ENCODE measurements at places on chromosomes 7 and 10.

DNA sequence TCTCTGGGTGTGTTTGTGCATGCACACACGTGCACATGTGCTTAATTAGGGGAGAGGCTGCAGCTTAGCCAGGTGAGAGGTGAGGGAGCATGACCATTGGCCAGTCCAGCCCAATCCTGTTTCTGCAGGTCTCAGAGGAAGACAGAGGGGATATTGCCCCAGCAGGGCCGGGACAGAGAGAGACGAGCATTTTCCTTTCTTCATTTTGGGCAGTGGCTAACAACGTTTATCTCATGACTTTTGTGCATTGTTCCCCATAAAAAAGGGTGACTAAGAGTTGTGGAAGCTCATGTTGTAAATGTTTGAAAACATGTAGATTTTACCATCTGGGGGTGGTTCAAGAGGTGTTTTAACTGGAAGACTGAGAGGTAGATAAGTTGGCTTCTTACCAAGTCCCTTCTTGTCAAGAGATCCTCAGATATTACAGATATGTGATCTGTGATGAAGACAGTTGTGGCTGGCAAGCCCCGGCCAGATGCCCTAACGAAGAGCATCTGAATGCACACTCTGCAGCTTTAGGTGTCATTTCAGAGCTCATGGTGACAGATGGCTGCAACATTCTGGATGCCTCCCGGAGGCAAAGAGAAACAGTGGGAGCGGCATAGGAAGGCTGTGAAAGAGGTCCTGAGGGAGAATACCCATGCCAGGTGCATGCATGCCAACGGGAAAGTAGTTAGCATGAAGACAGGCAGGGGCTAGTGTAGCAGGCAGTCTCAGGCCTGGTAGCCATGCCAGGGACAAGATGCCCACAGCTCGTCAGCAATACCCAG is 16.7 kb upstream of the DMBT1 start:
- DNase-seq = no peak

DNA sequence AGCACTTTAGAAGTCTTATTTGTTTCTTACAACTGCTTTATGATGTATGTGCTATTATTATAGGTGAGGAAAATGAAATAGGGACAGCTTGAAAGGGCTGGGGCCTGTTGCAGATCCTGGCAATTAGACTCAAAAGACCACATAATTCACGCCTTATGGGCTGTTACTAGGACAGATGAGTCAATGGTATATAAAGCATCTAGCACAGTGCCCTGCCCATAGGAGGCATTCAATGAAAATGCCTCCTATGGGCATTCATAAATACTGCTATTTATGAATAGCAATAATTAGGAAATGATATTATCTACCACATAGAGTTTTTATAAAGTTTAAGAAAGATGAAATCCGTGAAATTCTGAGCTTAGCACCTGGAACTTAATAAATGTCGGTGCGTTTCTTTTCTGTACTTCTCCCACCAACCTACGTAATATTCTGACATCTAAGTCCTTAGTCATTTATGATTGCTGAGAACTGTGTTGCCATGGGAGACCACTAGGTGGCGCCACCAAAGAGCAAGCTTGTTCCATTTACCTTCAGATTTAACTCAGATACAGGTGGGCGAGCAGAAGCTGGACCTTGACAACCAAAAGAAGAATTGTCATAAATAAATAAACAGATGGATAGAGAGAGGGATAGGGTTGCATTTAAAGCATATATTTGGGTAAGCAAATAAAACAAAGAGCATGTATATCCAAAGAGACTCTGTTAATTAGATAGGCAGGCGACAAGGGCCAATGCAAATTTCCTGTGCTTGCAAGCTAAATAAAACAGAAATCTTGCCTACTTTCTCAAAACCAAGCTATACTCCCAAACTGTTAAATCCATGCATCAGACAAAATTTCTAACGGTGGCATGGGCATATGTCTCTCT is 699.9 kb downstream of the INHBA start:
- no peak for DNase-seq

DNA sequence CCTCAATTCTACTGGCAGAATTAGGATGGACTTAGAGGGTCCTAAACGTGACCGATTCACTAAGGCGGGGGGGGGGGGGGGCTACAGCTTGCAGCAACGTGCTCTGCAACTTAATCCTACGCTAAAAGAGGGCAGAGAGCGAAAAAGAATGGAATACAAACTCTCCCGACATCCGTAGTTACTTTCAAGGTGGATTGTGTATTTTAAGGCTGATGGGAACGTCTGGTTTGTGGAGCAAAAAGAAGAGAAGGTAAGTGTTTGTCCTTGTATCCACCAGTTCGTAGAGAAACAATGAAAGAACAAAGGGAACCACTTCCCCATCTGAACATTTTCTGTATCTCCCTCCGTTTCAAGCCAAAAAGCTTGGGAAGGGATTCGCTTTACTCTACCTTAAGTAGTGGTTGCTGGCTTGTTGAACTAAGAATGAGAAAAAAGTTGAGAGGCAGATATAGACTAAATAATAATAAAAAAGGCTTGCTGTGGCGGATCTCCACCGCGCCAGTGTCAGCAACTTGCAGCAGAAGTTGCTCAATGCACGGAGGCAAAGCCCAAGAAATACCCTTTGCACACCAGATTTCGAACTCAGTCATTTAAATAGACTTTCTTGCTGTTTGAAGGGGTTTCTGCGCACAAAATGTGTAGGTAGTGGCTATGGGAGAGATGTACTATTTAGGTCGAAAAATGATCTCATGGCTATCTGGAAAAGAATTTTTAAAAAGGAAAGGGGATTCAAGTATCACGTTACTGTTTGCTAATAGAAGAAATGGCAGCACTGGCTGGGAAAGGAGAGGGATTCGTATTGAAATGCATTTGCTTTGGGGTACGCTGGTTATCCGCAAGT is 736 bp downstream of the SKIDA1 start:
- no peak for DNase-seq

GRCh38 chr7:30255064-30255769 is 29.2 kb upstream of the ZNRF2 start:
- DNase-seq = no peak

DNA sequence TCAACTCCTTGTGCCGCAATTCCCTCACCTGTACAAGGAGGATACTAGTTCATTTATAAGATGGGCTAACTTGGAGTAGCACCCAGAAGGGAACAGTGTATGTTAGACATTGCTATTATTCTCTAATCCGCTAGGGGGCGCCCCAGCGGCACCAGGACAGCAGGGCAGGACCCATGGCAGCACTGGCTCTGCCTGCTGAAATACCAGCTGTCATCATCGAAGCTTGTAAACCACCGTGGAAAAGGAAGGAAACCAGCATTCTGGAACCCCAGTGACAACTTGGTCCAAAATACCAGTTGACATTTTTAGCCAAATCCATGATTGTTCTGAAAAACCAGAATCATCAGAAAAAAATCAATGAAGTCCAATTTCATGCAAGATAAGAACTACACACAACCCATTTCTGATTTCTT is 134.4 kb downstream of the ITGA8 start:
- DNase-seq = no peak

- no peak for DNase-seq
Observed at GRCh38 chr7:38674513-38674912, 43.3 kb upstream of the AMPH start.

DNA sequence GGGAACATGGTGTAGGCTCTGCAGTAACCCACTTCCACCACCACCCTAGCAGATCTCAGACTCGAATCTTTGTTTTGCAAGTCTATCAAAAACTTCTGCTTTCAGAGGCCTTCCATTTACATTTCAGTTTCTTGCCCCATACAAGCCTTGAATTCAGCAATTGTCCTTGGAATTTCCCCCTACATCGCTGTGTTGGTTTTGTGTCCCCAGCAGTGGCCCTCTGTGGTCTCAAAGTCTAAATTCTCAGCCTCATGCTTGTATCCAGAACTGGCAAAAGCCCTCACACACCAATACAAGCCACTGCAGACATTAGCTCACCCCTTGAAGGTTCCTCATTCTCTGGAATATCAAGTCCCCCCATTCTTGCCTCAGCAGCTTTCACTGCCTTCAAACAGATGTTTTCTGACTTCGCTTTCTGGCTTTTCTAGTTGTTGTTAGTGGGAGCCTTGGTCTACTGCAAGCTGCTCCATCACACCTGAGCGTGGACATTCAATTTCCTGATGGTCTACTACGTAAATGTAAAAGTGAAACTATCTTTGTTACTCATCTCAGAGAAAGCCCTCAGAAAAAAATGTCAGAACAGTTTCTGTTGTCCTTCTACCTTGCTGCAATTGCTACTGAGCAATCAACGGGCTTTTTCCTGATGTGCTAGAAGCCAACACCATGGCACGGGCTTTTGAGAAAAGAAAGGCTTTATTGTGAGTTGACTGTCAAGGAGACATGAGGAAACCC is 1.8 kb upstream of the NUB1 start:
- peak; percentile 14 for DNase-seq

- DNase-seq = no peak
Observed at GRCh38 chr7:145005601-145006000, 169.7 kb upstream of the TPK1 start.

DNA sequence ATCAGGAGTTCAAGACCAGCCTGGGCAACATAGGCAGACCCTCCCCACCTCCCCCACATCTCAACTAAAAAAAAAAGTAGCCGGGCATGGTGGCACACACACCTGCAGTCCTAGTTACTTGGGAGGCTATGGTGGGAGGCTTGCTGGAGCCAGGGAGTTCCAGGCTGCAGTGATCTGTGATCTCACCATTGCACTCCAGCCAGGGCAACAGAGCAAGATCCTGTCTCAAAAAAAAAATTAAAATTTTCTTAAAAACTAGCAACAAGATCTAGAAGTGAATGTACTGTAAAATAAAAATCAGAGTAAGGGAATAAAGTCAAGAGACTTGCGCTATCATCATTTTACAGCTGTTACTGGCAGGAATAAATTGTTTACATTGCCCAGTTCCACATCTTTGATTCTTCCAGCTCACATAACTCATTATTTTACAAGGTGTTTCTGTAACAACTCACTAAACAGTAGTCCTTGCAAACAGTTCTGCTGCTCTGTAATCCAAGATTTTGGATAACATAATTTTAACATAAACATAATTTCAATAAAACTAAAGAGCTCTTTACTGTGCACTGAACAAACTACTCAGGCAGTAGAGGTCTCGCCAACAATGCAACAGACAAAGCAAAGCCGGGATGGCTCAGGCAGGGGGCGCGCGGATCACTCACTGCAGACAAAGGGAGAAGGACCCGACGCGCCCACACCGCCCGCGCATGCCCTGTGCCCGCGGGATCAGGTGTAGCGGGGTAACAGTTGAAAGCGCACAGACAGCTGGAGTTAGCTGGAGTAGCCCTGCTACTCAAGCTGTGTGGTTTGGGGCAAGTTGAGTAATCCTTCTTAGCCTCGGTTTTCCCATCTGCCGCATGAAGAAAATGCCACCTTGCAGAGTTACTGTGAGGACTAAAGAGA is 73.3 kb upstream of the NFE2L3 start:
- DNase-seq = peak; percentile 81

DNA sequence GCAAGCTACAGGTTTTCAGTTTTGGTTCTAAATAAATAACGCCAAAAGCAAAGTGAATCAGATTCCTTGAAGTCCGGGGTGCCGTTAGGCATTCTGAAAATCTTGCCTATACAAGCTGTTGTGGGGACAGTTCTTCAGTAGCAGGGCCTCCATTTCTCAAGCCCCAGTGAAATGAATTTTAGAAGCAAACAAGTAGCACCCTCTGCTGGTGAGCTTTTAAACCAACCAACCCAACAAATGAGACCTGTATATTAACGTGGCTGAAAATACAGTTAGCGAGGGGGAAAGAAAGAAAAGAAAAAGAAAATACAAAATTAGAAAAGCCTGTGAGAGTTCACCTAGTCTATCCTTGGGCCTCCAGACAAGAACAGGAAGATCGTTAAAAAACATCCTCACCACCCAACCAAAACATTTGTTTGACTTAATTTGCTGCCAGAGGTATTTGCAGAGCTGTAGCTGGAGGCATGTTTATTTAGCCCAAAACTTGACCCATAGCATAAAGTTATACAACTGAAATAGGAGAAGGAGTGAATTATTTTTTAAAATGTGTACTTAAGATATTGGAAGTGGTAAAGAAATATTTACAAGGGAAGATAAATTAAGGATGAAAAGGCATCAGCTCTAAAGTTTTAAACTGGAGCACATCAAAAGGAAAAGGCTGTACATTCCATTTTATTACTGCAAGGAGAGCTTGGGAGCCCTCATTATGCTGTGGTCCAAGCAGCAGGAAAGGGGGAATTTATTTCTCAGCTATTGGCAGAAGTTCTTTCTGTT is 98.9 kb downstream of the DYNC1I1 start:
- no peak for DNase-seq

- DNase-seq = no peak
Observed at GRCh38 chr7:37833818-37834146, 14.6 kb upstream of the NME8 start.

DNA sequence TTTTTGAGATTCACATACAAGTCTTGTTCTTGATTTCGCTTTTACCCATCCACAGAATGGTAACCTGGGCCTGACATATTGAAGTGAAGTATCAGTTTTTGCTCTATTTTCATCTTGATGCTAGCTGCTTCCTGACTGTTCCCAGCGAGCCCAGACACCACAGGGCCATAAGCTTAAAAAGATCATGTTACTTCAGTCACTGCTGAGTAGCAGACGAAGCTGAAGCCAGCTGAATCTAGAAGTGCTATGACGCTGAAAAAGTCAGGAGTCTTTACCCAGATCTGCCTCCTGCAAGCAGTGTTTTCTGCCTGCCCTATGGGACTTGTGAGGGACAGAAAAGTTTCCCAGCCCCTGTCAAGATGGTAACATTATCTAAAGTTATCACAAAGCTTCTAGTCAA is 2.7 kb upstream of the PRXL2A start:
- DNase-seq = no peak

DNA sequence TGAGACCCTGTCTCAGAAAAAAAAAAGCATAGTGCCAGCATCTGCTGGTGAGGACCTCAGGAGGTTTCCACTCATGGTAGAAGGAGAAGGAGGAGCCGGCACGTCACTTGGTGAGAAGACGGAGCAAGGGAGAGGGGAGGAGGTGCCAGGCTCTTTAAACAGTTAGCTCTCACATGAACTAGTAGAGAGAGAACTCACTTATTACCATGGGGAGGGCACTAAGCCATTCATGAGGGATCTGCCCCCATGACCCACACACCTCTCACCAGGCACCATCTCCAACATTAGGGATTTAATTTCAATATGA is 62.9 kb upstream of the VKORC1L1 start:
- no peak for DNase-seq

DNA sequence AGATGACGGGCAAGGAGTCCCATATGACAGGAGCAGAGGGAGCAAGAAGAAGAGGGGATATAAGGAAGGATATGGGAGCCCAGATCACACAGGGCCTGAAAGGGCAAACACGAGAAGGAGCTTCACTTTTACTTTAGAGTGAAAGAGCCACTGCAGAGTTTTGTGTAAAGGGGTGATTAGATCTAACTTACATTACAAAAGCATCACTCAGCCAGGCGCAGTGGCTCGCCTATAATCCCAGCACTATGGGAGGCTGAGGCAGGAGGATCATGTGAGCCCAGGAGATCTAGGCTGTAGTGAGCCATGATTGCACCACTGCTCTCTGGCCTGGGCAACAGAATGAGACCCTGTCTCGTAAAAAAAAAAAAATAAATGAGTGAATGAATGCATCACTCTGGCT is 91.1 kb downstream of the MPP7 start:
- DNase-seq = no peak
